Activated CD4-positive, alpha-beta T cell treated with anti-CD3 and anti-CD28 coated beads, Interleukin-2, amount 50 U/mL, for 24 hours (primary cell): ENCODE measurements at places on chromosomes 5 and 9.
A peak's percentile ranks its signal among the peaks of the same experiment; 100 is the strongest.

DNA sequence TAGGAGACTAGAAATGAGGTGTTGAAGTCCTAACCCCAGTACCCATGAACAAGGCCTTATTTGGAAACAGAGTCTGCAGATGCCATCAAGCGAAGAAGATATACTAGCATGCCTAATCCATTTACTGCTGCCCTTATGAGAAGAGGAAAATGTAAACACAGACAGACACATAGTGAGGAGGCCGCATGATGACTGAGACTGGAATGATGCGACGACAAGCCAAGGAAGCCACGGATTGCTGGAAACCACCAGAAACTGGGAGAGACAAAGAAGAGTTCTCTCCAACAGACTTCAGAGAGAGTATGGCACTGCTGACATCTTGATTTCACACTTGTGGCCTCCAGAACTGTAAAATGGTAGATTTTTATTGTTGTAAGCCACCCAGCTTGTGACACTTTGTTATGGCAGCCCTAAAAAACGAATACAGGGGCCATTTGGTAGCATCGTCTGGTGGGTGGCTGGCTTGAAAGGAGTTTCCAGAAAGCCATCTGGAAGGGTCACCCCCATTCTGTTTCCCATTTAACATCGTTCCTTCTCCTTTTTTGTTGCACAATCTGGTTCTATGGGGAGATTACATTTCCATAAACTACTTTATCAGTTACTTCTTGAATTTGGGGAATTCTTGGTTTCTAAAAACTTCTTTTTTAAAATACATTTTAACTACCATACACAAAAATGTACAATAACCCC, 193.1 kb downstream of the HSD17B3 start:
- DNase-seq: no peak

DNA sequence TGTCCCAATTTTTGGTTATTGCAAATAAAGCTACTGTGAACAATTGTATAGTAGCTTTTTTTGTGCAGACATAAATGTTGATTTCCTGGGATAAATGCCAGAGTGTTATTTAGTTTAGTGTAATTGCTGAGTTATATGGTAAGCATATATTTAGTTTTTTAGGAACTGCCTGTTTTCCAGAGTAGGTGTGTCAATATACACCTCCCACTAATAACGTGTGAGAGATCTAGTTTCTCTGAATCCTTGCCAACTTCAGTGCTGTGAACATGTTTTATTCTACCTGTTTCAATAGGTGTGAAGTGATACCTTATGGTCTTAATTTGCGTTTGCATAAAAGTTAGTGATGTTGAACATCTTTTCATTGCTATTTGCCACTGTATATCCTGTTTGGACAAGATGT, 9.1 kb upstream of the OR2S2 start:
- DNase-seq: no peak

GRCh38 chr9:134662143-134662876, 20.7 kb downstream of the COL5A1 start:
- DNase-seq: no peak

- DNase-seq: peak; percentile 30
Measured at GRCh38 chr5:151083081-151083676, 2.3 kb upstream of the TNIP1 start.

GRCh38 chr5:9543311-9543920, 2.5 kb downstream of the SEMA5A start:
- DNase-seq: no peak

DNA sequence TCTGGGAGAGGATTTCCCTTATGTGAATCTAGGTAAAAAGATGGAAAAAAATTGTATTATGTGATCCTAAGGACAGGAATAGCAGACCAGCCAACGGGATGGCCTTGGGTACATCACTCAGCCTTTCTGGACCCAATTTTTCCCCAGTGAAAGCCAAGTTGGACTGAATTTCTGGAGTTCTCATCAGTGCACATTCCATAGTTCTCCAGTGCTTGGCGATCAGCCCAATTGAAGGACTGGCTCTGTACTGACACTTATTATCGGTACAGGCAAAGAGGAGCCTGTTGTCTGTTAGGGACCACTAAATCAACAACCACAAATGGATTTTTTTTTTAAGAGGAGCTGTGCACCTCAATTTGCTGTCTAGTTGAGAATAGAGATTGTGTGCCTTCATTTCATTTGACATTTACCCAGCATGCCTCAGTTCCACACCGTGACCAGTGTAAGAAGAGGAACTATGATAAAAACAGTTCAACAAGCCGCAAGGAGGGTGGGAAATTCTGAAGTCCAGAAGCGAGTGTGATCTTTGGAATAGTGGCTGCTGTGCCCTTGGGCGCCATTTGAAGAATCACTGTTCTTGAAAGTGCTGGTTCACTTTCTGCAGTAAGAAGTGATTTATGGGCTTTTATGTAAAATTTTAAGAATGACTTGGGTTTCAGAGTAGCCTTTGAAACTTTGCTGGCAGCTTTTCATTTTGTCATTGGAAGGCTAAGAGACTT, 8.0 kb downstream of the ARL10 start:
- no peak for DNase-seq

DNA sequence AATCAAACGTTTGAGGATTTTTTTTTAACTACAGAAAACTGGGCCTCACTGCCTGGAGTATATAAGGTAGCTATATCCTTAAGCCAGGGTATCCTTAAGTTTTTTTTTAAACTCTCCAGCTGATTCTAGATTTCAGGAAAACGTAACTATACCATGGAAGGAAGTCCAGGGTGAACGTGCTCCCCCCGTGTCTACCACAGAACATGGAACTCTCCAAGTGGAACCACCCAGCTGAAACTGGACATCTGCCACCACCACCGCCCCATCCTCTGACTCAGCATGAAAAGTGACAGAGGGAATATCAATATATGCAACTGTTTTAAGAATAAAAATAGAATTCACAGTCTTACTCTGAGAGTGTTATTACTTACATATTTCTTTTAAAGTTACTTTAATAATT, 61.3 kb downstream of the DROSHA start:
- no peak for DNase-seq

DNA sequence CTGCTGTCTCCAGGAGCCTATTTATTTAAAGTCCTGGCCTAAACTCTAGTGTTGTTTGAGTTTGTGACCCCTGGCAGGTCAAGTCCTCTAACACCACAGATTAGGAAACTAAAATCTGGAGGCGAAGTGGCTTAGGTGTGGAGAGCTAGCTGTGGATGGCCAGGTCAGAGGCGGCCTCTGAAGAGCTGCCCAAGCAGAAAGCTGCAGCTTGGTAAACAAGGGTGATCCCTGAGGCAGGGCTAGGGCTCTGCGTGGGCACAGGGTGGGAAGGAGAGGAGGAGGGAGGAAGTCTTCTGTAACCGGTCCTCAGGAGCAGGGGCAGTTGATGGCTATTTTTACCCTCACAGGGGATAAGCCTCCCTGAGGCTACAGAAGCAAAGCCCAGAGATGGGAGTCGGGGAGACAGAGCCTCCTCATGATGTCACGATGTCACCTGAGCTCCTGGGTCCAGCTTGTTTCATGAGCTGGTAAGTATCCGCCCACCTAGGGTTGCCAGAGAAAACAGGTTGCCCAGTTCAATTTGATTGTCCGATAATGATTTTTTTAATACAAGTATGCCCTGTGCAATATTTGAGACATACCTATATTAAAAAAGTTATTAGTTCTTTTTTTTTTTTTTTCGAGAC, 25.9 kb upstream of the BOD1 start:
- no peak for DNase-seq

GRCh38 chr9:95098391-95098921, 219.1 kb downstream of the FANCC start:
- no peak for DNase-seq

GRCh38 chr9:100108559-100108958, 9.5 kb downstream of the INVS start:
- DNase-seq: no peak

DNA sequence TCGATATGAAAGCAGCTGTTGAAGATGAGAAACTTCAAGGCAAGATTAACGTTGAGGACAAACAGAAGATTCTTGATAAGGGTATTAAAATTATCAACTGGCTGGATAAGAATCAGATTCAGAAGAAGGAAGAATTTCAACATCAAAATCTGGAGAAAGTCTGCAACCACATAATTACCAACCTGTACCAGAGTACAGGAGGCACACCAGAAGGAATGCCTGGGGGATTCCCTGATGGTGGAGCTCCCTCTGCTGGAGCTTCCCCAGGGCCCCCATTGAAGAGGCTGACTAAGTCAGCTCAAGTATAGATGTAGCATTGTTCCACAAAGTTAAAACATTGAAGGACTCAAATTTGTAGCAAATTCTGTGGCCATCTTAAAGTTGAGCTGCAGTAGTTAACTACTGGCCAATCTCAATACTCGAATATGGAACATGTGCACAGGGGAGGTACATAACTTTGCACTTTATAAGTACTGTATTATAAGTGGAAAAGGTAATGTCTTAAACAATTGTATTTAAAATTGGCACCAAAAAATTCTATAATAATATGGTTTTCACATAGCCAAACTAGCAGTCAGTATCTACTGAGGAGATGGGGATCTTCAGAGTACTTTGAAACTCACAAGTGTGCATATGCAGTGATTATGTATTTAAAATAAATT, 237.5 kb downstream of the CHSY3 start:
- DNase-seq: no peak

DNA sequence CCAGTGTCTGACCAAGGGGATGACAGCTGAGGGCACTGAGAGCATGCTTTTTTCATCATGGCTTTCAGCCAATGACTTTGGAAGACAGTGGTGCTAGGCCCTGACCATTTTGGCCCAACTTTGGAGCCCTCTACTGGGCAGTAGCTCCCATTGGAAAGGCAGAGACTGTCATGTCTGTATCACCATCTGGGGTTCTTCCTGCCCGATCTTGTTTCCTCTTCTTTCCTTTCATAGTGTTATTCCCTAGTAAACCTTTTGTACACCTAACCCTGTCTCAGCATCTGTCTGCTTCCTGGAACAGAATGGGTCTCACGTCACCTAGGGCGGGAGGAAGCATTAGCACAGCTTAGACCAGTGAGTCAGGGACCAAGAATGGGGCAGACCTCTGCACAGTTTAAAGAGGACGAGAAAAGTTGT, 97.4 kb upstream of the MAST4 start:
- no peak for DNase-seq

DNA sequence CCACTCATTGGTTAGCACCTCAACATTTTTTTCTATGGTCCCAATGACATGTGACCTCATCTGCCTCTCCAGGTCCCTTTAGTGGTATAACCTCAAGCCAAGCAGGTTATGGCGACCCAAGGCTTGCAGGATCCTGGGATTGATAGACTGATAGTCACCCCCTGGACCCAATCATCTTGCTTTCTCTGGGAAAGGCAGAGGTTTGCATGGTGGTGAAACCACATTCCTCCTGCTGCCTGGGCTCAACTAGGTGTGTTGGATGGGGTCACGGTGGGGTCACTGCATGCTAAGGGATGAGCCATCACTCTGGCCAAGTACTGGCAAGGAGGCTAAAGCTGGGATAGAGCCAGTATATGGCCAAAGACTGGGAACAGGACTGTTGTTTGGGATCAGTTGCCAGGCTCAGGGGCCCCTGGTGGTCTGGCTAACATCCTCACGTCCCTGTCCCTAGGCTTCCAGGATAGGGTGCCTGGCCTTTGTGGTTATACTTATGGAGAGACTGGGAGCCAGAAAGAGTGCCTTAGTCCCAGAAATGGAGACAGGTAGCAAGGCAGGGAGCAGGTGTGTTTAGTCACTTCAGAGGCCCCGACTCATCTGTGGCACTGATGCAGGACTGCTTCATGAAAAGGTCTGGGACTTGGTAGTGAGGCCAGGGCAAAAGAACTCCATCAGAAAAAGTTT, 4.6 kb upstream of the SMIM32 start:
- no peak for DNase-seq

DNA sequence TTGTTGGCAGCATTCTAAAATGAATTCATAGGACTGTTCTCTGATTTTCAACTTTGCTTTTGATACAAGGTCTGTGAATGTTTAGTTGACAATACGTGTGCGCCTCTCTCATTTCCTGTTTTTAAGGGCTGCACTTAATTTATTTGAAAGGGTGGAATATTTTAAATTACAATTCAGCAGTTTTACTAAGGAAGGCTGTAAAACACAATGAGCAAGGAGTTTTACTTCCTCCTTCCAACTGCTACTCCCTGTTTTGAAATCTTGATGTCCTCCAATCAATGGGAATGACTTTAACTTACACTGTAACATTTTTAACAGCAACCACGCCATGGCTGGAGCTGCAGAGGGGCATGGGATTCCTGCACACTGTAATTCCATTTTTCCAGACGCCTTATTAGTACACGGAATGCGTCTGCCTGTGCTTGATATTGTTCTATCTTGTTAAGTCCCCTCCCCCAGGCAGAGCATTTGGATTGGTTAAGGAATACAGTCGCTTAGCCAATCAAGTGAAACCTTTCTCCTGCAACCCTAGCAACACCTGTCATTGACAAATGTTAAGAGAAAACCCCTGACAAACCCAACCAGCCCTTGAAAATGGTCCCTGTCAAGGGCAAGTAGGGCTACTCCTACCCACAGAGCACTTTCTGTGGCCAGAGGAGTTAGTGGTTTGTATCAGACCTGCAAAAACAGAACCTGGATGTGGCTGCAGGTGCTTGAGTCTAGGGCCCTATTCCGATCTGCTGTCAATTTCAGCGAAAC, 12.5 kb upstream of the ZSWIM6 start:
- DNase-seq: no peak

GRCh38 chr9:124339603-124340146, 75.6 kb downstream of the PSMB7 start:
- DNase-seq: no peak

GRCh38 chr5:6750142-6750840, 37.1 kb downstream of the TENT4A start:
- no peak for DNase-seq

DNA sequence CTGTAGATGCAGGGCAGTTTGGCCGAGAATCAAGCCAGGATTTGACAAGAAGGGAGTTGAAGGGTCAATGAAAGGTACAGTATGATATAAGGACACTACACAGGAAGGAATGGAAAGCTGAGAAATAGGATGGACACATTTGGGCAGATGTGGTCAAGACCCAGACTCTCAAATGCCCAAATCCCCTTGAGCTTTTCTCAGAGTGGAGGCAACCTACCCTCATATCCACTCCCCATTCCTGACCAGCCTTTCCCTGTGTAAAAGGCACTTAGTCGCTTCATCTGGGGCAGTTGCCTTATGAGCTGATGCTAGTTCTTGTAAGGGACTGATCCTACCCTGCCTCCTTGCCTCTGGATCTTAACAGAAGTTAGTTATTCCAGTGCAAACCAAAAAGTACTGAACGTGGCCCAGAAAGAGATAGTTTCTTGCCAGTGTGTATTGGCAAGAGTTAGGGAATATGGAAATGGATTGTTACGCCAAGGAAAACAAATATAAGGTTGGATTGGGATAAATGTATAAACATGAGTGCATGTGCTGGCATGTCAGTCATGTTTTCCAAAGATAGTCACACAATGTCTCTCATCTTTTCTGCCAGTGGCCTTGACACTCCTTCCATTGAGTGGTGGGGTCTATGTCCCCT, 4.1 kb upstream of the MCCC2 start:
- no peak for DNase-seq

DNA sequence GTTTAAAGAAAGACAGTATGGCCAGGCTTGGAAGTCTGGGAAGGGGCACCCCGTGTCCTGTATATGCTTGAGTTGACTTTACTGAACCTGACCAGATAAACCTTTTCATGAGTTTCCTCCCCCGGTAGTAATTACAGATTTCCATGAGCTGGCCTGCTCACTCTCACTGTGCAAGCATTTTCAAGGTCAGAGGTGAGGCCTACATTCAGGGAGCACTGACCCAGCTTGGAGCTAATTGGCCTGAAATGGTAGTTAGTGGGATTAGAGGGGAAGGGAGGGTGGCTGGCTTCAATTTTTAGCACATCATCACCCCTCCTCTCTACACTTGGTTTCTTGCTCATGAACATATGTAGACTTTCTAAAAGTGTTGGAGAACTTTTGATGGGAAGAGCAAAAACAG, 99.2 kb downstream of the PSAT1 start:
- no peak for DNase-seq

GRCh38 chr5:93151121-93151520, 429.9 kb downstream of the NR2F1-AS1 start:
- DNase-seq: no peak
